CD8-positive, alpha-beta memory T cell (primary cell): ENCODE measurements at places on chromosomes 7 and 10. TPM values are rescaled to one million over a fixed set of nuclear protein-coding genes. Genes with fewer than 3 reads are reported as not detected.

Gene CTAGE6
- 0.60 TPM for total RNA-seq

Gene PIK3AP1
- total RNA-seq, result 5.7 TPM

Gene PBLD
- total RNA-seq, result 1.2 TPM

Gene MLXIPL
- not detected for total RNA-seq

Gene OIT3
- total RNA-seq, result not detected

Gene FAM25A
- not detected for total RNA-seq

Gene C1GALT1
- 40.7 TPM for total RNA-seq

Gene SPDYE6
- total RNA-seq, result not detected

Gene CNNM1
- total RNA-seq, result 0.11 TPM

Gene ZNF25
- total RNA-seq, result 5.9 TPM

Gene CFAP58
- total RNA-seq, result not detected

Gene LRRC4
- total RNA-seq, result 0.15 TPM

Gene MYL10
- total RNA-seq, result not detected

Gene ERVW-1
- total RNA-seq, result not detected

Gene C7orf57
- 0.66 TPM for total RNA-seq

Gene NKX1-2
- total RNA-seq, result not detected

Gene ANKRD61
- total RNA-seq, result not detected

Gene SPDYE11
- total RNA-seq, result not detected

Gene LIPJ
- 0.16 TPM for total RNA-seq

Gene USP6NL
- total RNA-seq, result 3.2 TPM

Gene NUP205
- 134 TPM for total RNA-seq

Gene TDRD1
- total RNA-seq, result 0.16 TPM

Gene OR9A2
- not detected for total RNA-seq

Gene NME8
- not detected for total RNA-seq

Gene ZNF425
- 1.8 TPM for total RNA-seq

Gene TRIM50
- total RNA-seq, result not detected

Gene ADCY1
- 0.79 TPM for total RNA-seq

Gene SLC29A3
- 8.2 TPM for total RNA-seq

Gene GRID2IP
- total RNA-seq, result 0.33 TPM

Gene C10orf105
- 0.11 TPM for total RNA-seq

Gene SAP25
- total RNA-seq, result 14.3 TPM

Gene POLR2J3
- 22.8 TPM for total RNA-seq

Gene EIF4H
- total RNA-seq, result 346 TPM

Gene PDZD7
- total RNA-seq, result 0.33 TPM

Gene C10orf90
- not detected for total RNA-seq

Gene GCK
- 1.0 TPM for total RNA-seq

Gene PAPSS2
- total RNA-seq, result 0.46 TPM

Gene IDI2
- total RNA-seq, result not detected

Gene OPN4
- total RNA-seq, result not detected

Gene TMEM184A
- not detected for total RNA-seq

Gene OR2AE1
- not detected for total RNA-seq

Gene APBB1IP
- total RNA-seq, result 47.7 TPM
